ENCODE measurements at places on chromosomes 16 and 17.
A peak's percentile ranks its signal among the peaks of the same experiment; 100 is the strongest.

- peak; percentile 79 for DNase-seq
These were observed 5.0 kb downstream of the TBKBP1 start for GRCh38 chr17:47698749-47699535.

DNA sequence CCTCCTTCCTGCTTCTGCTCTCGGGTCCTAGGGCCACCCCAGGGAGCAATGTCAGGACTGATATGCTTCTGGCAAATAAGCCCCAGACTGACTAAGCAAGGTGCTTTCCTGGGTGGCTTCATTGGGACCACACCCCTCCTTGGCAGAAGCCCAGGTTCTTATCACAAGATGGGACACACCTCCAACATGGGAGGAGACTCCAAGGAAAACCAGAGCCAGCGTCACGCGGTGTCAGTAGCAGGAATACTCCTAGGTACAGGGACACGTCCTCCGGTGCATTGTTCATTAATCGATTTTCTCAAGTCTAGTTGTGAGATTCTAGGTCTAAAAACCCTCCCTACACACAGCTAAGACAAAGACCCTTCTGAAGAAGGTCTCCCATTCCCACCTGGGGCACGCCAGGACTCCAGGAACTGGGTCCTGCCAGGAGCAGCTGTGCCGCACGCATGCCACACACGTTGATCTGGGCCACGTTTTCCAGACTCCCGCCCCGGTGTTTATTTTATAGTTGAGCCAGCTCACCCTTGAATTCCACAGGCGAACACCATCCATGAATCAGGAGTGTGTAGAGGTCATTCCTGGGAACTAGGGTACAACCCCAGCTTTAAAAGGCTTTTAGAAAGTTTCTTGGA, 30.8 kb downstream of the FA2H start:
- no peak for DNase-seq

GRCh38 chr16:80350061-80350460, 190.7 kb upstream of the DYNLRB2 start:
- no peak for DNase-seq

DNA sequence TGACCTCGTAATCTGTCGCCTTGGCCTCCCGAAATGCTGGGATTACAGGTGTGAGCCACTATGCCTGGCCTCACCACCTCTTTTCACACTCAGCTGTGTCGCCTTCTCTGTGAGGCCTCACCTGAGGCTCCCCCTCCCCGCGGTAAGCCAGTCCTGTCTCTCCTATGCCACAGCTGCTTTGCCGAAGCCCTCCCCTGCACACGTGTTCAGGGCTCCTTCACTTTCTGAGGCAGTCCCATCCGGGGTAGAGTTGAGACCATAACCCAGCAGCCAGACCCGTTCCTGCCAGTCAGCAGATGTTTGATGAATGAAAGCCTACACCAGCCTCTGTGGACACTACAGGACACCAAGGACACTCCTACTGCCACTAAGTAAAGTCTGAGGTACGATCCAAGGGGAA, 10.6 kb downstream of the USP7 start:
- DNase-seq: no peak

DNA sequence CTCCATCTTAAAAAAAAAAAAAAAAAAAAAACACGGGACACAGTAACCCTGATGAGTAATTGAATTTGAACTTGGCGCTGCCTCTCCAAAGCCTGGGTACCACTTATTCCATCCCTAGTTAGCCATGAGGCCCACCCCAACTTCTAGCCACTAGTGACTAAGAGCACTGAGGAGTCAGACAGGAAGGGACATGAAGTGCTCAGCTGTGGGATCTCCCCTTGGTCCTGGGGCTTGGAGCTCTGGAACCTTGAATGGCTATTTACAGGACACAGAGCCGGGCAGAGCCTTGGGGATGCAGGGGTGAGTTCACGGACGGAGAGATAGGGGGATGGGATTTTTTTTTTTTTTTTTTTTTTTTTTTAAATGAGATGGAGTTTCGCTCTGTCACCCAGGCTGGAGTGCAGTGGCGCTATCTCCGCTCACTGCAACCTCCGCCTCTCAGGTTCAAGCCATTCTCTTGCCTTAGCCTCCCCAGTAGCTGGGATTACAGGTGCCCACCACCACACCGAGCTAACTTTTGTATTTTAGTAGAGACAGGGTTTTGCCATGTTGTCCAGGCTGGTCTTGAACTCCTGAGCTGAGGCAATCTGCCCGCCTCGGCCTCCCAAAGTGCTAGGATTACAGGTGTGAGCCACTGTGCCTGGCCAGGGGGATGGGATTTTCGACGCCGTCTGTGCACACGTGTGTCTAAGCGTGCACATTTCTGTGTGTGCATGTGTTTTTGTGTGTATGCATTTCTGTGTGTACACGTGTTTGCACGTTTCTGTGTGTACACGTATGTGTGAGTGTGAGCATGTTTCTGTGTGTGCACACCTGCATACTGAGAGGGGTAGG, 20.4 kb upstream of the CIBAR2 start:
- no peak for DNase-seq

DNA sequence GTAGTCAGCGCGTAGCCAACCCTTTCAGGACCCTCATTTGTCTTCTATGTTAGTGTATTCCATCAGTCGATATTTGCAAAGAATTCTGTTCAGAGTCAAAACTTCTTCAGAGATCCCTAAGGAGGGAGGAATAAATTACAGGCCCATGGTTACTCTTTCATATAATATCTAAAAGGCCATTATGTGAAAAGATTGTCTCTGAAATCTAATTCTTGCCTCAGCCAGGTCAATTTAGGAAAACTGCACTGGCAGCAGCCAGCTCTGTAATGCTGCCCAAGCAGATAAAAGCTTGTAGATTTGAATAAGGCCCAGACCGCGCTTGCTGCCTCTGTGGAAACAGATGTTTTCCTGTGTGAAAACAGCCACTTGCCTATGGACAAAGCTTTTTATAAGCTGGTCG, 379.8 kb downstream of the CNTNAP4 start:
- DNase-seq: no peak

DNA sequence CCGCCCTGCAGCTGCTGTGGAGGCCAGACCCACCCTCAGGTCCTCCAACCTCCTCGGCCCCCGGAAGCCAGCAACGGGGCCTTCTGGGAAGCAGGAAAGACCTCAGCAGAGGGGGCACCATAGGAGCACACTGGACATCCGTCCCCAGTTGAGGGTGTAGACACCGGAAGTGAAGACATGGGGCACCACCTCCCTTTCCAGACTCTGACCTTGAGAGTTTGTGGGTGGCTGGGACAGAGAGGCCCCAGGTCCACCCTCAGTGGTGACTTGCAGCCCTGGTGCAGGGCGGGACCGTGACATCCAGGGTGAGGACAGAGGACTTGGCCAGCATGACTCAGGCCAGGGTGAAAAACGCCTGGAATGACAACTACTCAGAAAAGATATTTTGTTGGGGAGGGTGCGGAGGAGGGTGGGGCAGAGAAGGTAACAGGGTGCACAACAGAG, 19.9 kb downstream of the CEP295NL start:
- DNase-seq: no peak

DNA sequence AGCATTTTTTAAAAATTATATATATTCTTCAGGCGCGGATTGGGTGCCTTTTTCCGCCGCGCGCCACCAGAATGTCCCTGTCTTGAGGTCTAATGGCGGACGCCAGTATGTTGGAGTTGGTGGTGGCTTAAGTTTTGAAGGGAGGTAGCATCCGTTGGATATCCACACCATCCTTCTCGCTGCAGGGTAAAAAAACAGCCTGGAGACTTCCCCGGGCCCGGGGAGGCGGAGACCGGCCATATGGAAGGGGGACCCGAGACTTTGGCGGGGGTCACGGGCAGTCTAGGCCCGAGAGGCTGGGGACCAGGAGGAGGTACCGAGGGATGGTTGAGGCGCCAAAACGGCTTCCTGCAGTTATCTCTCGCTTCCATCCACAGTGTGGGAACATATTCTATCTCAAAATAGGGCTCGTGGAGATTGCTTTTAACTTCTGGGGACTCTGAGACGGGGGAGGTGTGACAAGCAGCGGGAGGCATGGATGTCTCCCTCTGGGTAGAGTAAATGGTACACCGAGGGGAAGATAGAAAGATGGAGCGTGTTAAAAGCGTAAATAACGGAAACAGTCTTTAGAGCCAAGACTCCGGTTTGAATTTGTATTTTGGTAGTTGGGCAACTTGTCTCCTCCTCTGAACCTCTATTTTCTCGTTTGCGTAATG, at the start of gene SF3B3:
Gene SF3B3 (plus strand): TSS at position 74 of the 656 bp plus-strand sequence. CDS start 2,841 bp downstream, outside the sequence.
- DNase-seq: peak; percentile 70

DNA sequence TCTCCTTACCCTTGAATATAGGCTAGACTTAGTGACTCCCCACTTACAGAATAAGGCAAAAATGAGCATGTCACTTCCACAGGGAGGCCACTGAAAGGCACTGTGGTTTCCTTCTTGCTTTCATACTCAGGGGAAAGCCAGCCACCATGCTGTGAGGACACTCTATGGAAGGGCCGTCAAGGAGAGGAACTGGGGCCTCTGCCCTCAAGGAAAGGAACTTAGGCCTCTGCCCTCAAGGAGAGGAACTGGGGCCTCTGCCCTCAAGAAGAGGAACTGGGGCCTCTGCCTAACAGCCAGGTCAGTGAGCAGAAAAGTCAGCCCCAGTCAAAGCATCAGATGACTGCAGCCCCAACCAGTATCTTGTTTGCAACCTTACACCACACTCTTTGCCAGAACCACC, 30.1 kb downstream of the VPS35 start:
- no peak for DNase-seq

GRCh38 chr17:56169621-56170020, 16.3 kb downstream of the ANKFN1 start:
- no peak for DNase-seq

GRCh38 chr16:14486520-14487303, 143.3 kb downstream of the PARN start:
- peak; percentile 46 for DNase-seq

DNA sequence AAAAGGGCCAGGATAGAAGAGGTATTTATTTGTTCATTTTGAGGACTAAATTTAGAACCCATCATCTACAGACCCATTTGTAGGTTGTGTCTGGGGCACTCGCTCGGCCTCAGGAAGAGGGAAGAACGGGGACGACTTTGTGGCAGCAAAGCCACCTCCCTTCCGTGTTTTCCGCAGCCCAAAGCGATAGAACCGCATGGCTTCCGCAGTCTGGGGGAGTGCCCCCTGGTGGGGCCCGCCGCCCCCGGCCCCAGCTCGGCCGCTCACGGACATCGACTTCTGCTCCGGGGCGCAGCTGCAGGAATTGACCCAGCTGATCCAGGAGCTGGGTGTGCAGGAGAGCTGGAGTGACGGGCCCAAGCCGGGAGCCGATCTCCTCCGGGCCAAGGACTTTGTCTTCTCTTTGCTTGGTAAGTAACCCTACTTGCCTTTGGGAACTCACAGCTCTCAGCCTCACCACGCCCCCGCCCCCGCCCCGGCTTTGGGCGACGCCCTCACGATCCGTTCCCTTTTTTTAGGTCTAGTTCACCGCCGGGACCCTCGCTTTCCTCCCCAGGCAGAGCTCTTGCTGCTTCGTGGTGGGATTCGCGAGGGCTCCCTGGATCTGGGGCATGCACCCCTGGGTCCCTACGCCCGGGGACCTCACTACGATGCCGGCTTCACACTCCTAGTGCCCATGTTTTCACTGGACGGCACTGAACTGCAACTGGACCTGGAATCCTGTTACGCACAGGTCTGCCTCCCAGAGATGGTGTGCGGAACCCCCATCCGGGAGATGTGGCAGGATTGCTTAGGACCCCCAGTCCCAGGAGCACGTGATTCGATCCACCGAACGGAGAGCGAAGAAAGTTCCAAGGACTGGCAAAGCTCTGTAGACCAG, 681 bp downstream of the TMEM102 start:
- peak; percentile 80 for DNase-seq
